Glomerular endothelial cell (primary cell): ENCODE measurements at places on chromosomes 11 and 22.

DNA sequence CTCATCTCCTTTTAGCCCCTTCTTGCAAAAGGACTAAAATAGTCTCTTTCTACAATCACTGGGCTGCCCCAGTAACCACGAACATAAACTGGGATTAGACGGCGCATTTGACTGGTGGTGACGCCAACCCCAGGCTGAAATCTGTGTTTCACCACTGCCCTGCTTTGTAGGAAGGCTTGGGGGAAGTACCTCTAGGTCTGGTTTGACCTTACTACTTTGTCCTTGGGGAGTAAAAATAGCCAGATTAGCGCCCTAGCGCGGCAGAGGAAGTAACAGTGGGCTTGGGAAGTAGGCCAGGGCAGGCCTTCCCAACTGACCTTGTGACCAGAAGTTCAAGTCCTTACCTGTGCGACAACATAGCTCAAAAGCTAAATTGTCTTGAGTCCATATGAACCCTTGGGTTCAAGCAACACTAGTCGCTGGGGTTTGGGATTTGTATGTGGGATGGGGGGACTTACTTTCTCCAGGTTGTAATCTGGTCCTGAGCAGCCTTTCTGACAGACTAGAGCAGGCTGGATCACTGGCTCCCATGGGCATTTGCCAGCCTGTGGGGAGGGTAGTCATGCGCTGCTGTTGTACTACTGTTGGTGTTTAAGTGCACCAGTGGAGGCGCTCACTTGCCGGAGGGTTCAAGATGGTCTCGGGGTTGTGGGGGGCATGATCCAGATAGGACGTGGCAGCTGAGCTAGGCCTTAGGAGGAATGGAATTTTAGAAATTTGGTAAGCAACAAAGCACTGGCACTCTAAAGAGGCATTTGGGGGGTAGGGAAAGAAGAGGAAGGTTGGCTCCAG lies 953 bp upstream of the PACS1 start:
- DNase-seq, result no peak

GRCh38 chr22:39658367-39658766 lies 87.8 kb downstream of the CACNA1I start:
- DNase-seq, result no peak

GRCh38 chr11:18397921-18398320 lies 3.6 kb downstream of the LDHA start:
- DNase-seq, result no peak

GRCh38 chr11:47907499-47907898 lies 59.3 kb upstream of the NUP160 start:
- no peak for DNase-seq

GRCh38 chr11:132114185-132114584 lies 743.8 kb downstream of the NTM start:
- no peak for DNase-seq

DNA sequence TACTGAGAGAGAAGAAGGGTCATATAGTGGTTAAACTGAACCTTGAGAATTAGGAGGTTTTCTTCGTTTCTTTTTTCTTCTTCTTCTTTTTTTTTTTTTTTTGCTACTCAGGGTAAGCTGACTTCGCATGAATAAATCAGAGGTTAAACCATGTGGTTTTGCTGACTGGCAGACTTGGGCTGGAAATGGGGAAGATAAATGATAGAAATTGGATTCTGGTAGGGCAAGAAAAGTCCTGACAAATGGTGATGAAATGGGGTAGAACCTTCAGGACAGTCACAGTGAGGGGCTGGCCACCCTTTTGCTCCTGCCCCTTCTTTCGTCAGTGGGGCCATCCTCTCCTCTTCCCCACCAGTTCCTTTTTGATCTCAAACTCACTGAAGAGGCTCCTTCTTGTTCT lies 1.6 kb upstream of the SWAP70 start:
- no peak for DNase-seq

DNA sequence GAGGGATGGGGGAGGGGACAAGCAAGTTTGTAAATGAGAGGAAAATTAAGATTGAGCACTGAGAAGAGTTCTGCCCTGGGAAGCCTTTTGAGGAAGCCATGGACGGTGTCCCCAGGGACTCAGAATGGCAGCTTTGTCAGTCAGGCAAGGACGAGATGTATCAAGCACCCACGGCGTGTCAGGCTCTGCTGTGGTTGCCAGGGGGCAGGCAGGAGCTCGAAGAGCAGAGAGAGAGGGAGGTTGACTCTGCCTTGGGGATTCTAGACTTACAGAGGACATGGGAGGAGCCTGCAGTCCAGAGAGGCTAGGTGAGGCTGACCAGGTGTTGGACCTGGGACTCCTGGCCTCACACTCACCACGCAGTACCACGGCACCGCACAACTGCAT lies 29.1 kb upstream of the SYT7 start:
- DNase-seq, result no peak

- DNase-seq, result peak; percentile 36
Measured at GRCh38 chr11:115290893-115291292, 213.3 kb downstream of the CADM1 start.

GRCh38 chr11:13094930-13095687 lies 86.0 kb downstream of the RASSF10 start:
- no peak for DNase-seq

DNA sequence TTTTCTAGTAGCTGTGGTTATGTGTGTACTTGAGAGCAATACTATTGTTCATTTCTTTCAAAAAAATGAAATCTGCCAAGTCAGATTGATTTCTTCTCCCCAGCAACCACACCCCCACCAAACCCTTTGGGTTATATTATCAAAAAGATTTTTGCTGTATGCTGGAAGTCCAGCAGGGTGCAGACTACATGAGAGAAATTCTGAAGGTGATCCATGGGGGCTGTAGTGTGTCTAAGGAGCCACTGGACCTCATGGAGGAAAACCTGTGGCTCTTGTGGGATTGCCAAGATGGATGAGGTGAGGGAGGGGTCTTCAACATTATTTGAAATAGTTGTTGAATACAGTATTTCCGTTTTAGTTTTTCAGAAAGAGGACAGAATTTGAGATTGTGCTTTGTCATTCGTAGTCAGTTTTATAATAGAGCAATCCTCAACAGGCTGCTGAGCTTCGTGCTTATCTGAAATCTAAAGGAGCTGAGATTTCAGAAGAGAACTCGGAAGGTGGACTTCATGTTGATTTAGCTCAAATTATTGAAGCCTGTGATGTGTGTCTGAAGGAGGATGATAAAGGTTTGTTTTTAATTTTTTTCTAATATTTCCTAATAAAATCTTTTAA lies 3.1 kb downstream of the EIF3M start:
- no peak for DNase-seq

- no peak for DNase-seq
Measured at GRCh38 chr11:87260811-87261210, 223.1 kb downstream of the TMEM135 start.

- no peak for DNase-seq
Measured at GRCh38 chr11:67561971-67562619, 21.5 kb upstream of the GSTP1 start.

DNA sequence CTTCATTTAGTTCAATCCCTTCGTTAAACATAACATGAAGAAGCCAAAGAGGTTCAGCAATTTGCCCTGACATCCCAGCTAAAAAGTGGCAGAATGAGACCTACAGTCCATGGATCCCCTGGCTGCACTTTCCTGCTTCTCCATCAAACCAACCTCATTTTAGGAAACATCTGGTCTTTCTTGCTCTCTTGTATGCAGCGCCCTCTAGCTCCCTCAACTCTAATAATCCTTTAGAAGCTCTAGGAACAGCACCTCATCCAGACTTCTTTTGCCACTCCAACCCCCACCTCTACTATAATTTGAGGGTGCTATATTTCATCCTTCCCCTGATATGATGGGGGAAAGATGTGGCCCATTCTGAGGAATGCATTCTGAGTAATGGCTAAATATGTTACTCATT lies 7.4 kb downstream of the CNTF start:
- DNase-seq, result no peak

- no peak for DNase-seq
Measured at GRCh38 chr11:14916403-14916802, 24.4 kb upstream of the CYP2R1 start.

DNA sequence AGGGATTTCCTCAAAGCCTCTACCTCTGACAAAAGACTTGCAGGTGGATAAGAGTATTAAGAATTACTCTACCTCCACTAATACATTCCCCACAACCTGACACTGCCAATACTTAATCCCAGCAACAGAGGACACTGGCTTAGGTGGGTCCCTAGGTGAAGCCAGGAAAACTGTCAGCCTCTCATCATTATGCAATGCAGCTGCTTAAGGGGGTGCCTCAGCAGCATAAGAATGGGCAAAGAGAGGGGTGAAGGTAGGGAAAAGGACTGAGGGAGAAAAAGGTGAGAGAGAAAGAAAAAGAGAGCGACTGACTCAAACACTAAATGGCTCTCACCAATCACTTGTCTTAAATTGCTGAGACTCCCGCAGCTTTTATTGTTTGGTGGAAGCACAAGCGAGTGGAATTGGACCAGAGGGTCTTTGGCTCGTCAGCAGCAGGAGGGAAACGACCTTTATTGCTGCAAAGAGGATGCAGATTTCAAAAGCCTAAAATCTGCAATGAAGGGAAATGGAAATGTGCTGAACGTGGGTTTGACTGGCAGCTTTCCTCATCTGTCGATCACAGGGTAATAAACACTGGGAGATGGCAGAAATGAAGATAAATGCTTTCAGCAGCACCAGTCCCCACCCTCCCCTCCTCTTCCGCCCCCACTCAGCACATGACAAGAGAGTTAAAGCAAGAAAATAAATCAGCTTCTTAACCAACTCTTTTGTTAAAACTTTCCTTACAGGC lies 64.9 kb upstream of the CHRM4 start:
- no peak for DNase-seq

DNA sequence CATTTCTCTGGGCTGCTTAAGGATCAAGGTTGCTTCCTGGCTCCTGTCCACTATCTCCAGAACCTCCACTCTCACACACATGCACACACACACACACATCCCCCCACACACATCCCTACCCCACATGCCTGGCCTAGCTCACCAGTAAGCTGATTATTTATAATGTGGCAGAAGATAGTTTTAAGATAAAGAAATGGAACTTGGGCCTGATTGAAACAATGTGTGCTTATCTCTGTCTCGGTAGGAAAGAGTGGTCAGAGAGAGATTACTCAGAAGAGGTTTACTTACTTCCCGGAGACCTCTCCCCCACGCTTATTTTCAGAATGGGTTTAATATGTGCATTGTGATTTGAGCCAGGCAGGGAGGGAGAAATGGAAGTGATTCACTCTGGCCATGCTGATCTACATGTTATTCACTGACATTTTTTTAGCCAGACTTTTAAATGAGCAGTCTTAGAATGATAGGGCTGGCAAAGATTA lies 422.4 kb downstream of the TENM4 start:
- DNase-seq, result peak; percentile 42

DNA sequence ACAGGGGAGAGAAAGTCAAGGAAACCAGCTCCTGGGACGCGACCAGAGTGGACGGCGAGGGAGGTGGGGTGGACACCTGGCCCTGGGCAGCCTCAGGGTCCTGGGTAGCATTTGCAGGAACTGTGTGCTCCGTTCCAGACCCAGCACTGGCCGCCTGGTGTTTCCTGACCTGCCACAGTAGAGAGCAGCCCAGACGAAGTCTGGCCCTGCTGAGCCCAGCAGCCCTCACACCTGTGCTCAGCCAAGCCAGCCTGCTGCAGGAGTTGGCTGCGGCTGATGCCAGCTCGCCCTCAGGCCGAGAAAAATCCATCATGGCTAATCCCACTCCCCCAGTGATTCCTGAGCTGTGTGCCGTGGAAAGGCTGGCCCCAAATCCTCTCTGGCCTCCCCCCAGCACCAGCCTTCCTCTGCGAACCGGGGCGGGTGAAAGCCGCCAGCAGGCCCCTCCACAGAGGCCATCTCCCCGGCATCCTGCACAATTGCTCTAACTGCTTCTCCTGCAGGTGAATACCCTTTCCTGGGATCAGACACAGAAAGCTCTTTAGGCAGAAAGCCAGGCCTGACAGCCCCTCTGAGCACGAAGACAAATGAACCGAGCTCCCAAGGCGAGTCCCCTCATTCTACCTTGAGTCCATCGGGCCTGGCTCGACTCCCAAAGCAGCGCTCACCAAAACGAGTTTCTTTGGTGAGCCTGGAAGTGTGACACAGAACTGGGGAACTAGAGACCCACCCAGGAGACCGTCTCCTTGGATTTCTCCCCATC lies 88.6 kb downstream of the RTL6 start:
- DNase-seq, result no peak

GRCh38 chr11:19628018-19628417 lies 84.6 kb upstream of the NAV2 start:
- peak; percentile 27 for DNase-seq

DNA sequence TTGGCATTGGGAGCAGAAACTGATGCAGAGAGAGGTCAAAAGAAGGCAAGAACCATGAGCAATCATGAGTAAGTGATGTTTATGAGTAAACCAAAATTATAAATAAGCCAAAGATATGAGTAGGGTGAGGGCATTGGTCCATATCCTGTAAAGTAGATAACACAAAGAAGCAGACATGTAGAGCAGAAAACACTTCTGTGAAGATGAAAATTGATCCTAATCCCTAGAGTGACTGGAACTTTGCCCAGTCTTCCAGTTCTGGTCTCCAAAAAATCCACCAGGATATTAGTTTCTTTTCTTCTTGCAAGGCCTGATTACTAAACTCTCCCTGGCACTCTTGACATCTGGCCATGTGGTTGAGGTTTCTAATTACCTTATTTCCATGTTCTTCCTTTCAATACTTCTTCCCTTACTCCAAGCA lies 13.7 kb upstream of the DRD2 start:
- DNase-seq, result no peak

GRCh38 chr11:13367115-13367514 lies 89.5 kb downstream of the BMAL1 start:
- DNase-seq, result no peak

DNA sequence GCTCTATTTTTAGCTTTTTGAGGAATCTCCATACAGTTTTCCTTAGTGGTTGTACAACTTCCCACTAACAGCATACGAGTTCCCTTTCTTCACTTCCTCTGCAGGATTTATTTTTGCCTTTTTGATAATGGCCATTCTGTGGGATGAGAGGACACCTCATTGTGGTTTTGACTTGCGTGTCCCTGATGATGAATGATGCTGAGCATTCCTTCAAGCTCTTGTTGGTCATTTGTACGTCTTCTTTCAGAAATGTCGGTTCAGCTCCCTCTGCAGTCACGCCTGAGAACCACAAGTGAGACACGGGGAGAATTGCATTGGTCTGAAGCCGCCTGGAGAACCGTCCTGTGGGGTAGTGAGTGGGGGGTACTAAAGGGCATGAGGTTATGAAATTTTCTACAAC lies 2.0 kb upstream of the KRTAP5-10 start:
- DNase-seq, result peak; percentile 36

- no peak for DNase-seq
Measured at GRCh38 chr11:32562839-32563599, 20.6 kb upstream of the EIF3M start.

GRCh38 chr11:59025097-59025496 lies 61.0 kb upstream of the GLYATL1B start:
- DNase-seq, result no peak

- DNase-seq, result no peak
Measured at GRCh38 chr11:108965306-108966001, 300.6 kb downstream of the DDX10 start.

GRCh38 chr22:32494971-32495370 lies 20.4 kb downstream of the FBXO7 start:
- no peak for DNase-seq

GRCh38 chr11:65491614-65492386 lies 7.0 kb upstream of the MALAT1 start:
- DNase-seq, result no peak

GRCh38 chr11:34488855-34489557 lies 24.6 kb downstream of the ELF5 start:
- DNase-seq, result no peak

- no peak for DNase-seq
Measured at GRCh38 chr11:11552529-11553087, 69.2 kb downstream of the GALNT18 start.

GRCh38 chr11:62909107-62909894 lies 11.9 kb downstream of the CHRM1 start:
- DNase-seq, result no peak

- DNase-seq, result no peak
Measured at GRCh38 chr22:46815132-46815531, 52.7 kb downstream of the TBC1D22A start.
